Fibroblast of lung (primary cell): ENCODE measurements at places on chromosomes 2 and 18. TPM values are rescaled to one million over a fixed set of nuclear protein-coding genes. Genes with fewer than 3 reads are reported as not detected.

- no peak for DNase-seq
Measured at GRCh38 chr2:232984451-232985207, 28.4 kb downstream of the NGEF start.

The SCN7A gene
- polyA plus RNA-seq, result 3.9 and 8.9 TPM in 2 replicates

DNA sequence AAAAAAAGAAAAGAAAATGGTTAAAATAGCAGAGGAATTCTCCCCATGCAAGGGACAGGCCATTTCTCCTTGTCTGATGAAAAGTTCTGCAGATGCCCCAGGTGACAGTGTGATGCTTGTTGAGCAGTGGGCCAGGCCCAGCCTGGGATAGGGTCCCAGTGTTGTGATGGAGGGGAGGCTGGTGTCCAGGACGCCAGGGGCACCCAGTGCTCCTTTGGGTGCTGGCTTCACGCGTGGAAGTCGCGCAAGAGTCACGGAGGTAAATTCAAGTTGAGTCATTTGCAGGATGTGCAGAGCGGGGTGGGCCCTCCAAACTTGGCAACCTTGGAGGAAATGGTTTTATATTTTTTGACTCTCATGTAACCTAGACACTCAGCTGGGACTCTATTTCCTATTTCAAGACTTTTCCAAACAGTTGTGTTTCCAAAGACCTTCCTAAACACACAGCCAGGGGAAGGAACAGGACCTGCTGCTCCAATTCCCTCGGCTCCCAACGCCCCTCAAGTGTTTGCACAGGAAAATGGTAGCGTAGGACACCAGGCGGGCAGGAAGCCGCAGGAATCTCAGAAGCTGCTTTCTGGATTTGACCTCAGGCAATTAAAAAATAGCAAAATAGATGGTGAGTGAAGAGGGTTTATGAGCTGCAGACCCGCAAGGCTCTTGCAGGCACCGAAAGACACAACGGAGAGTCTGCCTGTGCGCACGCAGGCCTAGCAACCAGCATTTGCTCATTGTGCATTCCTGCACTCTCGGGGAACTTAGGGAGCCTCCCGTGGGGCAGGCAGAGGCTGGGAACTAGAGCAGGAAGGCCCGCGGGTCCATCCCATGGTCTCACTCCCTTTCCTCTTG is 107.1 kb upstream of the ODC1 start:
- no peak for DNase-seq

GRCh38 chr2:18094277-18094676 is 215.8 kb downstream of the KCNS3 start:
- no peak for DNase-seq

DNA sequence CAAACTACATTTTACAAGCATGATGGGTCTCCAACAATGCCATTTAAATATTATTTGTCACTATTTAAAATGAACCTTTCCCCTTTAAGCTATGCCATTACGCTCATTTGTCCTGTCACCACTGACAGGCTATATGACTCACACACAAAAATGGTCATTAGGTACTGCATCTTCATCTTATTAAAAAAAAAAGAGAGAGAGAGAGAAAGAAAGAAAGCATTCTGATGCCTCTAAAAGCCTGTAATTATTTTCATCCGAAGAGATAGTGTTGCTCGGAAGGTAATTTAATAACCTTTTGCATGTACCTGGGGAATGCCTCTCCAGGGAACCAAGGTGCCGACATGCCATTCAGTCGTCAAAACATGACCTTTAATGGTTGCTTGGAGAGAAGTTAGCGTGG is 226.7 kb downstream of the ARHGAP15 start:
- no peak for DNase-seq

DNA sequence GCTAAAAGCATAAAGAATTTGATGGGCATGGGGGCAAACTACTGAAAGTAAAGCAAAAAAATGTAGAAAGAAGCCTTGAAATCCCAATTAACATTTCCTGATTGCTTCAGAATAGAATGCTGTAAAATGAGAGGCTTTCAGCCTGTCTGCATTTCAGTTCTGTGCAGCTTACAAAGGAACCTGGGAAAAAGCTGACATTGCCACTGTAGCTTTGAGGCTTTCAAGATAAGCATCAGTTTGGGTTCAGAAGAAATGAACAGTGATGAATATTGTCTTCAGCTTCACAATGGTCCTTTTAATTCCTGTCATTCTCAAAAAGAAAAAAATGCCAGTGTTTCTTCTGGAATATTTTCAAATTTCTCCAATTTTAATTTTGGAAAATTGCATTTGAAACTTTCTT is 242.7 kb downstream of the LRRTM1 start:
- DNase-seq, result no peak

- peak; percentile 62 for DNase-seq
Measured at GRCh38 chr2:198374375-198375082, 570.1 kb downstream of the PLCL1 start.

DNA sequence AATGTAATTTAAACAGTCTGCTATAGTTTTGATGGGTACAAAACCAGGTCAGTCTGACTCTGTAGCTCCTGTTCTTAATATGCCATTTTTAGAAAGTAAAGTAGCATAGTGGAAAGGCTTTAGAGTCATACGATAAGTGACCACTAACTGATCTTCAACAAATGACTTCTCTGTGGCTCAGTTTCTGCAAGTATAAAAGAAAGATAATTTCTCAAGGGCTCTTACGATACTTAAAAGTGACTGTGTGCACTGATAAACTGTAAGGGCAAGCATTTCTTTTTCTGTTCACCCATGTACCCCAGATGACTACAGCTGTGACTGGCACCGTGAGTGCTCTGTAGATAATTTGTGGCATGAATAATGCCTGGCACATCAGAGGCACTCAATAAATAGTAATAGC is 178.7 kb downstream of the LCLAT1 start:
- no peak for DNase-seq
